ENCODE measurements at places on chromosomes 4 and X.
A peak's percentile ranks its signal among the peaks of the same experiment; 100 is the strongest.

- H3K36me3 ChIP-seq = no peaks in the 10 kb centered on the region
- peak overlapping the region; percentile 24 for H3K27ac ChIP-seq
- H3K27me3 ChIP-seq = no peaks in the 10 kb centered on the region
- DNase-seq = peak; percentile 86
- no peak overlapping the region for H3K4me3 ChIP-seq
- peaks cover 5% of the 10 kb centered on the region for H3K4me1 ChIP-seq
These were observed 119.2 kb downstream of the IRF2 start for GRCh38 chr4:184355111-184355604.

DNA sequence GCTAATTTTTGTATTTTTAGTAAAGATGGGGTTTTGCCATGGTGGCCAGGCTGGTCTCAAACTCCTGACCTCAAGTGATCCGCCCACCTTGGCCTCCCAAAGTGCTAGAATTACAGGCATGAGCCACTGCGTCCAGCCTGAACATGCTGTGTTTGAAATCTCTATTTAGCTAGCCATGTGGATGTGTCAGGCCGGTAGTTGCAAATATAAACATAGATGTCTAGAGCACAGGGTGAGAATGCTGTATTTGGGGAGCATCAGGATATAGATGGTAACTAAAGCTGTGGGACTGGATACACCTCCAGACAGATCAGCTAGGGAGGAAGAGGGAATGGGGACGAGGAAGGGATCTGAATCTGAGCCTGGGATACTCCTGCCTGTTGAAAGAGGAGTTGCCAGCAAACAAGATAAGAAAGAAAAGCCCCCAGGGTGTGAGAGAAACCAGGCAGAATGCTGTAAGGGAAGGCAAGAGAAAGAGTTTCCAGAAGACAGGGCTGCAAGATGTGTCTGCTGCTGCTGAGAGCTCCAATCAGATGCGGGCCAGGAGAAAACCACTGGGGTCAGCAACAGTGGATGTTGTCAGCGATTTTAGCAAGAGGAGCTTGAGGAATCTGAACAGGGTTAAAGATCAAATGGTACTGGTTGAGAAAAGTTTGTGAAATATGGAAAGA lies 177.4 kb downstream of the PALLD start:
- H3K36me3 ChIP-seq = no peaks in the 10 kb centered on the region
- no peaks in the 10 kb centered on the region for H3K27me3 ChIP-seq
- peaks cover 6% of the 10 kb centered on the region for H3K4me1 ChIP-seq
- peak; percentile 82 for DNase-seq
- H3K27ac ChIP-seq = no peak overlapping the region

DNA sequence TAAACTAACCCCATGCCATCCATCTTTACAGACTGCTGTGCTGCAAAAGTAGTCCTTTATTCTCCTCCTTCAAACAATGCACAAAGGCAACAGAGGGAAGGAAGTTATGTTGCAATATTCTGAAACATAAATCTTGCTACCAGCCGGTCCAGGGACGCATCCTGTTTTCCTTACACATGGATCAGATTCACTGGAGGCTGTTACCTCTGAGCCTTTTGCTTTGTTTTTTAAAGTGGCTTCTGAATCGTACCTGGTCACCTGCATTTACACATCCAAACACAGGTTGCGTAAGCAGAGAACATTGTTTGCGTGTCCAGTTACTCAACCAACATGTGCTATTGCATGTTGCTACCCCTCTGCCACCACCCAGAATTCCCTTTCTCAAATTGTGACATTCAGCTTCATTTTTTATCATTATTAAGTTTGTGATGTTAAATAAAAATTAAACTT lies 8.8 kb downstream of the PPARGC1A start:
- DNase-seq = peak; percentile 43
- no peaks in the 10 kb centered on the region for H3K27me3 ChIP-seq
- H3K36me3 ChIP-seq = no peaks in the 10 kb centered on the region
- no peak overlapping the region for H3K27ac ChIP-seq

GRCh38 chr4:76898385-76898692 lies 395 bp upstream of the SOWAHB start:
- H3K36me3 ChIP-seq = no peaks in the 10 kb centered on the region
- no peaks in the 10 kb centered on the region for H3K4me1 ChIP-seq

DNA sequence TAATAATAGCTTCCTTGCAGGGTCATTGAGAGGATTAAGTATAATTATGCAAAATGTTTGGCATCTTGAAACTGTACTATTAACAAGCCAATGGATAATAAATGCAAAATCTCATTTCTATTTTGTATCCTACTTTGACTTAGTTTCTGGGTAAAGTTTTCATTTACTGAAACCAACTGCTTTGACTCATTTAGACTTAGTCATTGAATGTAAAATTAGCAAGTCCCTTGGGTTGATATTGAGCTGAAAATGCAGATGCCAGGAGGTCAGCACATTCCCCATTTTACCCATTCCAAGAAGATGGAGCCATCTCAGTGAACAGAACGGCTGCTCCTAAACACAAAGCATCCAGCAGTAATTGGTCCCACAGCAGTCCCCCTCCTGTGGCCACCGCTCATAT lies 74.7 kb upstream of the GATB start:
- H3K27ac ChIP-seq = no peak overlapping the region
- DNase-seq = no peak
- no peak overlapping the region for H3K4me3 ChIP-seq
- no peaks in the 10 kb centered on the region for H3K4me1 ChIP-seq
- H3K27me3 ChIP-seq = no peaks in the 10 kb centered on the region
- H3K36me3 ChIP-seq = no peaks in the 10 kb centered on the region

GRCh38 chr4:62262676-62263075 lies 1062.5 kb downstream of the ADGRL3 start:
- H3K4me1 ChIP-seq = no peaks in the 10 kb centered on the region
- H3K27me3 ChIP-seq = no peaks in the 10 kb centered on the region
- DNase-seq = no peak
- H3K27ac ChIP-seq = no peak overlapping the region
- H3K36me3 ChIP-seq = no peaks in the 10 kb centered on the region

DNA sequence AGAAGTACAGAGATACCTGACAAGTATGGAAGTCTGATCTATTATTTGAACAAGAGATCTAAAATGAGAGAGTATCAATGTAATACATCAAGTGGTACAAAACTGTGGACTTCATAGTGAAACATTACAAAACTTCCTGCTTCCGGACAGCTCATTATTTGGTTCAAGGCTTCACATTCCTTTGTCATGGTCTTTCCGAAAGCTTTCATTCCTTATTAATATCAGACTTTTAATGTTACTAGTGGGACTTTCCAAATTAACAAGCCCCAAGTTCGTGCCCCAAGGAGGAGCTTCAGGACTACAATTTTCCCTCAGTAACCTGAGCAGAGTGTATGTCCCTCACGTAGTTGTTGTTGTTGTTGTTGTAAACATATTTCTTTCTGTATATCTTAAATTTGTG lies 1.2 kb downstream of the CHIC2 start:
- H3K27me3 ChIP-seq = no peaks in the 10 kb centered on the region
- H3K4me3 ChIP-seq = peak overlapping the region; percentile 91
- peaks cover 16% of the 10 kb centered on the region for H3K4me1 ChIP-seq
- peak overlapping the region; percentile 96 for H3K27ac ChIP-seq
- H3K36me3 ChIP-seq = no peaks in the 10 kb centered on the region

DNA sequence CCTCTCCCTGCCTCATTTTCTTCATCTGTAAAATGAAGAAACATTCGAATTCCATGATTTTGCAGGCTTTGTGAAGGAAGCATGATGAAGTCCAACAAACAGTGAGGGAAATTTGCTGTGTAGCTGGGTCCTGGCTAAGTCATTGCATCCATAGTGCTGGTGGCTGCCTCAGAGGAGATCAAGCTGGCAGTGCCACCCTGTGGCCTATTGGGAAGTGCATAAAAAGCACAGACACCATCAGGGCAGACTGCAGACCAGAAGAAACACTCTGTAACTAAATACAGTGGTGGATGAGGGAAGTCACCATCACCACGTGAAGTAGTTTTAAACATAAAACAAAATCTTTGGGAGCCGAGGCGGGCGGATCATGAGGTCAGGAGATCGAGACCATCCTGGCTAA lies 40.7 kb upstream of the DDX3X start:
- no peaks in the 10 kb centered on the region for H3K4me1 ChIP-seq
- no peak overlapping the region for H3K27ac ChIP-seq
- DNase-seq = no peak
- no peak overlapping the region for H3K4me3 ChIP-seq
- no peaks in the 10 kb centered on the region for H3K27me3 ChIP-seq

DNA sequence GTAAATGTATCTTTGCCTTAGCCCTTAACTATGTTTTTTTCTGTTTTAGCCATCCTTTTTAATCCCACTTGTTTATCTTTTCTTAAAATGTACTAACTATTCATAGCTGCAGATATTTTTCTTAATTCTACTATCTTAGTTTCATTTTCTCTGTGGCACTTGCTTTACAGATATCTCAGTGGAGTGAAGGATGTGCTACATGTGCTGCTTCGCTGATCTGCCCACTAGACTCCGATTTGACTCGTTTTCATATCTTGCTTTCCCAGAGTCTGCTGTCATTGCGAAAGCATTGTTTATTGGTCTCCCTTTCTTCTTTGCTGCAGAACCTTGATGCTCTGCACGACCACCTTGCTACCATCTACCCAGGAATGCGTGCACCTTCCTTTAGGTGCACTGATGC lies 30.6 kb downstream of the GUCY1B1 start:
- no peak overlapping the region for H3K4me3 ChIP-seq
- H3K4me1 ChIP-seq = peaks cover 2% of the 10 kb centered on the region
- H3K27me3 ChIP-seq = no peaks in the 10 kb centered on the region
- DNase-seq = peak; percentile 17

GRCh38 chr4:152970102-152970820 lies 34.1 kb downstream of the FHDC1 start:
- no peaks in the 10 kb centered on the region for H3K36me3 ChIP-seq
- DNase-seq = peak; percentile 90
- H3K27me3 ChIP-seq = no peaks in the 10 kb centered on the region
- H3K4me1 ChIP-seq = peaks cover 7% of the 10 kb centered on the region
- no peak overlapping the region for H3K4me3 ChIP-seq

- no peaks in the 10 kb centered on the region for H3K4me1 ChIP-seq
- no peak for DNase-seq
- no peak overlapping the region for H3K27ac ChIP-seq
- no peaks in the 10 kb centered on the region for H3K36me3 ChIP-seq
- H3K4me3 ChIP-seq = no peak overlapping the region
These were observed 696.9 kb downstream of the PCDH7 start for GRCh38 chr4:31417040-31417439.

DNA sequence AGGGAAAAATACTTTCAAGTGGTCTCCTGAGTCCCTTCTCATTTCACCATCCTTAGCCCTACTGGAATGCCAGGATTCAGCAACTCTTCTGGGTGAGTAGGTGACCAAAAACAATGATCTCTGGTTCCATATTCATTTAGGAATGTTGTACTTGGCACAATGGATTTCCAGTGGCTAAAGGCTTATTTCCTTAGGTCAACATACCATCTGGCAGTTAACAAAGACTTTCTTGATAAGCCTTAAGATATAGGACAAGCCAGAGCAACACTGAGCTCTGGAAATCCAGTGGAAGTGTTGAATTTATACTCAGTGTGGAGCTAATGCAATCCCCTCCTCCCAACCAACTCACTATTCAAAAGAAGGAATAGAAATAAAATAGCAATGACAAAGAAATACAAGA lies 139.4 kb upstream of the EMCN start:
- no peaks in the 10 kb centered on the region for H3K36me3 ChIP-seq
- H3K4me1 ChIP-seq = no peaks in the 10 kb centered on the region
- H3K27ac ChIP-seq = no peak overlapping the region

DNA sequence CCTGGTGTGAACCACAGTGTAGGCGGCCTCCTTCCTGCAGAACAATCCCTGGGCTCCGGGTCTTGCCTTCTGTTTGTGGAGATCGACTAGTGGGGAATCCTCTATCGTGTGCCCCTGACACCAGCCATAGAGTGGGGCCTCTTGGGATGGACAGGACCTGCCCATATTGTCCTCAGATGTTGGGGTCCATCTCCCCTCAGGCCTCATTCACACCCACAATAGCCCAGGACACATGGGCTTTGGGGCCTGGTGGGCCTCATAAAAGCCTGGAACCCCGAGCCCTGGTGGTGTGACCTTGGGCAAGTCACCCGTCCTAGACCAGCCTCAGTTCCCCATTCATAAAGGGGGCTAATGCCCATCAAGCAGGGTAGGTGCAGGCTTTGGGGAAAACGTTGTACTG lies 13.2 kb upstream of the GAGE10 start:
- H3K4me1 ChIP-seq = no peaks in the 10 kb centered on the region
- no peak for DNase-seq
- H3K36me3 ChIP-seq = no peaks in the 10 kb centered on the region
- H3K27me3 ChIP-seq = no peaks in the 10 kb centered on the region
- H3K4me3 ChIP-seq = no peak overlapping the region

DNA sequence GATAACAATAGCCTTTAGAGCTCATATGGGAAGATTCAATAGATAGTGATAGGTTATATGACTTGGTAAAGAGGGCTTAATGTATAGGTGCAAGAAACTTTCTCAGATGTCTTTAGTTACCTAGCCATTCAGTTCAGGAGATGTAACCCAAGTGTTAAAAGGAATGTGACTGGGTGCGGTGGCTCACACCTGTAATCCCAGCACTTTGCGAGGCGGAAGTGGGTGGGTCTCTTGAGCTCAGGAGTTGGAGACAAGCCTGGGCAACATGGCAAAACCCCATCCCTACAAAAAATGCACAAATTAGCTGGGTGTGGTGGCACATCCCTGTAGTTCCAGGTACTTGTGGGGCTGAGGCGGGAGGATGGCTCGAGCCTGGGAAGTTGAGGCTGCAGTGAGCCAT lies 7.9 kb downstream of the TET2 start:
- H3K4me3 ChIP-seq = no peak overlapping the region
- H3K36me3 ChIP-seq = no peaks in the 10 kb centered on the region
- no peak overlapping the region for H3K27ac ChIP-seq
- no peak for DNase-seq
- no peaks in the 10 kb centered on the region for H3K4me1 ChIP-seq
- H3K27me3 ChIP-seq = no peaks in the 10 kb centered on the region

- H3K36me3 ChIP-seq = no peaks in the 10 kb centered on the region
- peak overlapping the region; percentile 74 for H3K4me3 ChIP-seq
- peaks cover 11% of the 10 kb centered on the region for H3K4me1 ChIP-seq
- peak overlapping the region; percentile 41 for H3K27ac ChIP-seq
These were observed 1.3 kb downstream of the CASP3 start for GRCh38 chr4:184648054-184648312.

- H3K4me3 ChIP-seq = no peak overlapping the region
- no peaks in the 10 kb centered on the region for H3K27me3 ChIP-seq
- no peaks in the 10 kb centered on the region for H3K36me3 ChIP-seq
- no peaks in the 10 kb centered on the region for H3K4me1 ChIP-seq
These were observed 92.3 kb downstream of the UCHL1 start for GRCh38 chr4:41349021-41349420.

- H3K27ac ChIP-seq = no peak overlapping the region
- no peaks in the 10 kb centered on the region for H3K27me3 ChIP-seq
- H3K4me1 ChIP-seq = no peaks in the 10 kb centered on the region
- no peak for DNase-seq
These were observed 20.8 kb downstream of the ABHD18 start for GRCh38 chr4:127985989-127986388.
